Activated gamma-delta T cell (primary cell): ENCODE measurements at places on chromosomes 7 and 10.

GRCh38 chr10:70974920-70975319, 86.6 kb upstream of the PCBD1 start:
- no peak for DNase-seq

DNA sequence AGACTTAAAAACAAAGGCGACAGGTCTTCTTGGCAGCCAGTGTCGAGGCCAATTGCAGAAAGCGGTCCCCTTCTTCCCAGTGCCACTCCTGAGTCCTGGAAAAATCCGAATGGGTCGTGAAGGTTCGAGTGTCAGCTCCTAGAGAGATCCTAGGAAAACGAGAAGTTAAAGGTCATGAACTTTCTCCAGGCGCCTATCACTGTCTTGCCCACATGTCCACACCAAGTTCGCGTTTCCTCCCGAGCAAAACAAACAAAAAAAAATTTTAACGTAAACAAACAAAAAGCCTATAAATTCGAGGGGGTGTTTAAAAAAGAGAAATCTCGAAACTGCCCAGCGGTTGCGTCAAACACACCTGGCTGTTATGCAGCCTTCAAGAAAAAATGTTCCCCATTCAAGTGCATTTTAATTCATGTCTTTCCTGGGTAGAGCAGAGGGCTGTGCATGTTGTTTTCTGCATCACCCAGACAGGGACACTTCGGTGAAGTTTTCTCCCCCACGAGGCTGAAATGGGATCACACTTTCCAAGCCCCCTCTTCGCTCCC, 1.5 kb downstream of the ARHGAP21 start:
- DNase-seq: no peak

GRCh38 chr7:99789441-99790070, 5.6 kb upstream of the CYP3A4 start:
- DNase-seq: no peak

DNA sequence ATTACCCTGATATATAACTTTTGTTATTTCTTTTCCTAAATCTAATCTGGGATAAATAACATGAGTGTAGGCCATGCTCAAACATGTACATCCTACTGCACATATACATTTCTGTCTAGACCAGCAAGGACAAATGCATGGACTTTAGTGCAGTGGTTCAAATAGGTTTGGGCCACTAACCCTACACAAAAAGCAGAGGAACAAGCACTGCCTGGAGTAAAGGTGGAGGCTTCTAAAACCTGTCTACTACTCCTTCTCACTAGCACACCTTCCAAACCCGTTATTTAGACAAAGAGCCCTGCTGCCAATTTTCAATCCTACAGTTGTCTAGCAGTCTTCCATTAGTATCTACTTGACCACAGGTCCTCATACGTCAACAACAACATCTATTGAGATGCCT, 34.8 kb downstream of the SGCE start:
- DNase-seq: no peak

GRCh38 chr10:75166623-75166972, 44.0 kb upstream of the VDAC2 start:
- DNase-seq: no peak

GRCh38 chr10:124040451-124041188, 52.8 kb downstream of the CHST15 start:
- no peak for DNase-seq

- no peak for DNase-seq
These were observed 7.6 kb downstream of the NFKB2 start for GRCh38 chr10:102403115-102403514.
